ENCODE measurements at places on chromosomes 12 and 14. TPM values are rescaled to one million over a fixed set of nuclear protein-coding genes. Genes with fewer than 3 reads are reported as not detected.

- no peaks in the 10 kb centered on the region for H3K27me3 ChIP-seq
- peaks cover 34% of the 10 kb centered on the region for H3K36me3 ChIP-seq
- DNase-seq, result peak; percentile 20
Observed at GRCh38 chr14:75441728-75442127, 13.9 kb downstream of the JDP2 start.

DNA sequence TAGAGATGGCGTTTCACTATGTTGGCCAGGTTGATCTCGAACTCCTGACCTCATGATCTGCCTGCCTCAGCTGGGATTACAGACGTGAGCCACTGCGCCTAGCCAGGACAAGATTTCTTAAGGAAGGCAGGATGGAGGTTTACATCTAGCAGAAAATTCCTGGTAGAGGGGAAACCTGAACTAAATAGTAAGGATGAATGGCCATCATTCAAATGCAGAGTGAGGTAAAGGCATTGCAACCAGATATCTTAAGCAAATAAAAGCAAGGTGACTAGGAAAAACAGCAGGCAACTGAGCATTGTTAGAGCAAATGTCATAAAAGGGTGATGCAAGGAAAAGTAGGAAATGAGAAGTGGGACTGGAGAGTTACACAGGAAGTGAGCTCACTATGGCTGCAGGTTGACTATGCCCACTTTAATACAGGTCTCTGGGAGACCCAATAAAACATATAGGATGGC, 133.0 kb downstream of the SOX5 start:
- H3K4me1 ChIP-seq, result no peaks in the 10 kb centered on the region
- H3K4me3 ChIP-seq, result no peak overlapping the region
- peak; percentile 47 for DNase-seq
- H3K27me3 ChIP-seq, result no peaks in the 10 kb centered on the region

DNA sequence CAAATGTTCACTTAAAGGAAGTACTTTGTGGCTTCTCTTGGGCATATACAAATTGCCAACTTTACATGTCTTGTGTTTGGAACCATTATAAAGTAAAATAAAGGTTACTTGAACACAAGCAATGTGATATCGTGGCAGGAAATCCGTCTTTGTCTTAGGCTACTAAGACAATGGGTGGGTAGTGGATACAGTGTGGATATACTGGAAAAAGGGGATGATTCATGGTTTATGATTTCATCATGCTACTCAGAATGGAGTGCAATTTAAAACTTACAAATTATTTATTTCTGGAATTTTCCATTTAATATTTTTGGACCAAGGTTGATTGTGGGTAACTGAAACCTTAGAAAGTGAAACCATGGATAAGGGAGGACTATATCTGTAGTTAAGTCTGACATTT, 48.4 kb downstream of the MYRFL start:
- H3K27ac ChIP-seq, result no peak overlapping the region
- no peak overlapping the region for H3K4me3 ChIP-seq
- DNase-seq, result no peak
- no peaks in the 10 kb centered on the region for H3K4me1 ChIP-seq
- no peaks in the 10 kb centered on the region for H3K27me3 ChIP-seq

Gene PIWIL1
- not detected for total RNA-seq

DNA sequence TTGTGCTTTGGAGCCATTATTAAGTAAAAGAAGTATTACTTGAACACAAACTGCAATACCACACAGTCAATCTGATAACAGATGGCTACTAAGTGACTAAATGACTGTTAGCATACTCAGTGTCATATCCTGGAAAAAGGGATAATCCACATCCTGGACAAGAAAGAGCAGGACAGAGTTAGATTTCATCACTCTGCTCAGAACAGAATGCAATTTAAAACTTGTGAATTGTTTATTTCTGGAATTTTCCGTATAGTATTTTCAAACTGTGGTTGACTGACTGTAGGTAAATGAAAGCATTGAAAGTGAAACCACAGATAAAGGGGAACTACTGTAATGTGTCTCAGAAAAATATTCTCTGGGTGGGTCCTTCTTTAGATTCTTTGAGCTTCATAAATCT, 458.8 kb downstream of the TMEM117 start:
- no peak for DNase-seq
- no peak overlapping the region for H3K27ac ChIP-seq
- H3K4me3 ChIP-seq, result no peak overlapping the region
- H3K27me3 ChIP-seq, result no peaks in the 10 kb centered on the region
- no peaks in the 10 kb centered on the region for H3K4me1 ChIP-seq
- H3K36me3 ChIP-seq, result no peaks in the 10 kb centered on the region

DNA sequence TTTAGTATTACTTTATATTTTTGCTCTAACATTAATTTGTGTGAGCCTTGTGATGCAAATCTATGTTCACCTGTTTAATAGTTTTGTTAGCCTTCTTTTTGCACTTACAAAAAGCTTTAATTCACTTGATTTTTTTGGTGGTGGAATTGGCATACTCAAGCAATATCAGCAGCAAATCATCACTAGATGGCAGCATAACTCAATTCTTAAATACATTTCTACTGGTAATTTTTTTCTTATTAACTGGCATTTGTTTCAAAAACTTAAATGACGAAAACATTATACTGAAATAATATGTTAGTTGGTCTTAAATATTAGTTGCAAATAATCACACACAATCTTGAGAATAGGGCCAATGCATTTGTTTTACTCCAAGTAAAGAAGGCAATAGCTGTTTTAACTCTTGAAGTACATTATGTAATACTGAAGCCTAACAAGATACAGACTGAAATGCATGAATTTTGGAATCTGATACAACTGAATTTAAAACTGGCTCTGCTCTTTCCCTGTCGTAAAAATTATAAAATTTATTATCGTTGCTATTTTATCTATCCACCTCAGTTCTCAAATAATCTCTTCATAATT, 151.5 kb downstream of the ATXN7L3B start:
- no peak overlapping the region for H3K4me3 ChIP-seq
- H3K36me3 ChIP-seq, result peaks cover 10% of the 10 kb centered on the region
- no peak for DNase-seq
- no peaks in the 10 kb centered on the region for H3K4me1 ChIP-seq
- no peaks in the 10 kb centered on the region for H3K27me3 ChIP-seq

Gene IFNG-AS1
- total RNA-seq, result not detected

DNA sequence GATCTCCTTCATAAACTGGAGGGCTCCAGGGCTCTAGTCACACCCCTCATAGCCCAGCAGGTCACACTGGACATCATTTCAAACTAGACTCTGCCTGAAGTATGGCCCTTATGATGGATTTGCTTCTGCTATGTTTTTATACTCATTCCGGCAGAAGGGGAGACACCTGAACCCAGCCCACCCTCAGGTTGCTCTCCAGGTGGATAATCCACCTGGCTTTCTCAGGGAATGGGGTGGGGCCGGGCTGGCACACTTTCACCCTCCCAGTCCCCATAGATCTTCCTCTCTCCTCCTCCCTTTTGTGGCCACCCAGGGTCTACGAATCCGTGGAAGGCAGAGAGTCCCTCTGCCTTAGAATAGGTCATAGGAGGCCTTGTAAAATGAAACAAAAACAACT, 9.8 kb upstream of the KRT73 start:
- H3K4me3 ChIP-seq, result no peak overlapping the region
- H3K36me3 ChIP-seq, result no peaks in the 10 kb centered on the region
- H3K4me1 ChIP-seq, result no peaks in the 10 kb centered on the region
- H3K27me3 ChIP-seq, result no peaks in the 10 kb centered on the region
- H3K27ac ChIP-seq, result no peak overlapping the region

- H3K27ac ChIP-seq, result no peak overlapping the region
- DNase-seq, result no peak
- no peaks in the 10 kb centered on the region for H3K27me3 ChIP-seq
- H3K36me3 ChIP-seq, result no peaks in the 10 kb centered on the region
- H3K4me1 ChIP-seq, result peaks cover 11% of the 10 kb centered on the region
Observed at GRCh38 chr14:99769799-99770198, 23.4 kb upstream of the EML1 start.

Gene AMDHD1
- total RNA-seq, result 0.42 TPM

GRCh38 chr12:120276734-120277133, 11.2 kb upstream of the PXN start:
- H3K4me3 ChIP-seq, result no peak overlapping the region
- H3K27me3 ChIP-seq, result no peaks in the 10 kb centered on the region
- no peaks in the 10 kb centered on the region for H3K4me1 ChIP-seq
- H3K36me3 ChIP-seq, result peaks cover 8% of the 10 kb centered on the region
- no peak for DNase-seq
- no peak overlapping the region for H3K27ac ChIP-seq

Gene STXBP6
- total RNA-seq, result 2.6 TPM

GRCh38 chr12:113659015-113659414, 187.3 kb upstream of the LHX5 start:
- DNase-seq, result no peak
- no peak overlapping the region for H3K4me3 ChIP-seq
- H3K27ac ChIP-seq, result no peak overlapping the region
- no peaks in the 10 kb centered on the region for H3K27me3 ChIP-seq
- peaks cover under 1% of the 10 kb centered on the region for H3K36me3 ChIP-seq

- H3K27ac ChIP-seq, result no peak overlapping the region
- H3K4me1 ChIP-seq, result no peaks in the 10 kb centered on the region
- no peaks in the 10 kb centered on the region for H3K27me3 ChIP-seq
- H3K4me3 ChIP-seq, result no peak overlapping the region
- H3K36me3 ChIP-seq, result no peaks in the 10 kb centered on the region
Observed at GRCh38 chr12:100481021-100481420, 7.4 kb downstream of the NR1H4 start.

Gene AICDA
- total RNA-seq, result 0.22 TPM

Gene BIN2
- not detected for total RNA-seq

DNA sequence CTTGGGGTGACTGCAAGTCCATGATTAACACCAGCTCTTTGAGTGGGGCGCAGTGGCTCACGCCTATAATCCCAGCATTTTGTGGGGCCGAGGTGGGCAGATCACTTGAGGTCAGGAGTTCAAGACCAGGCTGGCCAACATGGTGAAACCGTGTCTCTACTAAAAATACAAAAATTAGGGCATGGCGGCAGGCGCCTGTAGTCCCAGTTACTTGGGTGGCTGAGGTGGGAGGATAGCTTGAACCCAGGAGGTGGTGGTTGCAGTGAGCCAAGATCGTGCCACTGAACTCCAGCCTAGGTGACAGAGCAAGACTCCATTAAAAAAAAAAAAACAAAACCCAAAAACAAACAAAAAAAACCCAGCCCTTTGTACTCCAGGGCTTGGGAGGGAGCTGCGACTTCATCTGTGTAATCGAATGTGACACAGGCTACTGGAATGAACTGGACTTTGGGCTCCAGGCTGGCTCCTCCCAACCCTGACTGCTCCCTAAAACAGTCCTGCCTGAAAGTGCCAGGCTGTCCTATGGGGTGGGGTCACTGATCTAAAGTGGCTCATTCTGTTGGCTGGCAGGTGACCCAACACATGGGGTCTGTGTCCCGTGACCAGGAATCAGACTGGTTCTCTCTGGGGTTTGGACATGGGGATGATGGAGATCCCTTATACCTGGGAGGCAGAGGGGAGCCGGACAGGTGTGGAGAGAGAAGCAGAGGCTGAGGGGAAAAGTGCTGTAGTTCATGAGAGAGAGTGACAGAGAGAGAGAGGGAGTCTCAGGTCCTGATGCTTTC, 9.3 kb upstream of the C12orf43 start:
- H3K27ac ChIP-seq, result no peak overlapping the region
- DNase-seq, result no peak
- H3K36me3 ChIP-seq, result no peaks in the 10 kb centered on the region
- no peak overlapping the region for H3K4me3 ChIP-seq
- H3K4me1 ChIP-seq, result no peaks in the 10 kb centered on the region

DNA sequence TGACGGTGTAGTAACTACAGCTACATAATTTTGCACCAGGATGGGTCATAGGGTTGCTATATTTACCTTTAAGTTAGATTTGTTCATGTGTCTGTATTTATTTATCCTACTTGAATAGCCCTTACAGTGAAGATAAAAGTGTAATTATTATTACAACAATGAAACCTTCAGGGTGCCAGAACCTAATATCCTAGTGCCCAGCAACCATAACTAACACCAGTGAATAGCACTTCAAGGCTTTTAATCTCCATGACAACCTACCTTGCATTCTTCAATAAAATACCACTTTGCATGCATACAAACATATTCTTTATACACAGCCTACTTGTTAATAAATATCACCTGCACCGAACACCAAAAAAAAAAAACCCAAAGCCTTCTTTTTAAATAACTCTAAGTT, 58.7 kb upstream of the G2E3 start:
- no peaks in the 10 kb centered on the region for H3K36me3 ChIP-seq
- no peak overlapping the region for H3K27ac ChIP-seq
- no peak for DNase-seq
- H3K27me3 ChIP-seq, result no peaks in the 10 kb centered on the region

Gene VWF
- total RNA-seq, result 0.35 TPM

Gene A2ML1
- total RNA-seq, result 2.8 TPM

- H3K4me1 ChIP-seq, result peaks cover 3% of the 10 kb centered on the region
- peak within 1 kb of the TSS; percentile 65 for H3K4me3 ChIP-seq
- peak; percentile 69 for DNase-seq
- H3K36me3 ChIP-seq, result no peaks in the 10 kb centered on the region
Observed at GRCh38 chr12:5432011-5432400, at the start of gene NTF3. Gene NTF3 (plus strand): TSS chr12:5432108. CDS start chr12:5432325, 217 bp downstream.

- no peak overlapping the region for H3K27ac ChIP-seq
- H3K4me3 ChIP-seq, result no peak overlapping the region
- H3K36me3 ChIP-seq, result no peaks in the 10 kb centered on the region
- H3K27me3 ChIP-seq, result no peaks in the 10 kb centered on the region
Observed at GRCh38 chr12:112314981-112315380, 67.2 kb downstream of the HECTD4 start.

DNA sequence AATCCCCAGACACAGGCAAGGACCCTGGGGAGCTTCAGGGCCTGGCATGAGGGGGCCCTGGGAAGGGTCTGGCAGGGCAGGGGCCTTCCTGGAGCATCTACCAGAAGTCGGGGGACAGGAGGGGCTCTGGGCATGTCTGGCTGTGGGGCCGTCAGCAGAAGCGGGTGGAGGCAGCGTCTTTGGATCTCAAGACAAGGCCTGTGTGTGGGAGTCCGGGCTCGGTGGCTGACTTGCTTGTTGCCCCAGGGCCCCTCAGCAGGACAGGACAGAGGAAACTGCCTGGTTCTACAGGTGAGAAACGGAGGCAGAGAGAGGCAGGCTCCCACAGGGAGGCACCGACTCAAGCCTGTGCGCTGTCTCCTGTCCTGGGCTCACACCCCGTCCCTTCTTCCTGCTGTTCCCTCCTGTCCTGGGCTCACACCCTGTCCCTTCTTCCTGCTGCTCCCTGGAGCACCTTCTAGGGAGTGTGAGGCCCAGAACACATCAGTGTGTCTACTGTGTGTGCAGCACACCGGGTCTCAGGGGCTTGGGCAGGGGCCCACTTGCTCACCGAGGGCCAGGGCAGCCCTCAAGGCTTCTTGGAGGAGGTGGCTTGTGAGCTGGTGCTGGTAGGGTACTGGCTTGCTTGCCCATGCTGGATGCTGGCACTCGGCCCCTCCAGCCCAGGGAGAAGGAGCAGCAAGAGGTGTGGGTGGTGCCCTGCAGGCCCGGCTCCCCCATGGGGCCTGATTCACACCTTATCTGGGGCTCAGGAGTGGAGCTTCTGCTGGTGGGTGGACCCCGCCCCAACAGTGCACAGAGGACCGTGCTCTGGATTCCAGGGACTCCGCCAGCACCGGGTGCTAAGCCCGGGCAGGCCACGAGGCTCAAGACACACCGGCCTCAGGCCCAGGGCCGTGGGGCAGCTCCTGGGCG, 14.9 kb downstream of the ASPG start:
- no peak for DNase-seq
- no peaks in the 10 kb centered on the region for H3K27me3 ChIP-seq
- H3K4me1 ChIP-seq, result no peaks in the 10 kb centered on the region
- H3K36me3 ChIP-seq, result no peaks in the 10 kb centered on the region

Measured in H9 (cell line).